ENCODE measurements at places on chromosomes 5 and 9. TPM values are rescaled to one million over a fixed set of nuclear protein-coding genes. Genes with fewer than 3 reads are reported as not detected.

DNA sequence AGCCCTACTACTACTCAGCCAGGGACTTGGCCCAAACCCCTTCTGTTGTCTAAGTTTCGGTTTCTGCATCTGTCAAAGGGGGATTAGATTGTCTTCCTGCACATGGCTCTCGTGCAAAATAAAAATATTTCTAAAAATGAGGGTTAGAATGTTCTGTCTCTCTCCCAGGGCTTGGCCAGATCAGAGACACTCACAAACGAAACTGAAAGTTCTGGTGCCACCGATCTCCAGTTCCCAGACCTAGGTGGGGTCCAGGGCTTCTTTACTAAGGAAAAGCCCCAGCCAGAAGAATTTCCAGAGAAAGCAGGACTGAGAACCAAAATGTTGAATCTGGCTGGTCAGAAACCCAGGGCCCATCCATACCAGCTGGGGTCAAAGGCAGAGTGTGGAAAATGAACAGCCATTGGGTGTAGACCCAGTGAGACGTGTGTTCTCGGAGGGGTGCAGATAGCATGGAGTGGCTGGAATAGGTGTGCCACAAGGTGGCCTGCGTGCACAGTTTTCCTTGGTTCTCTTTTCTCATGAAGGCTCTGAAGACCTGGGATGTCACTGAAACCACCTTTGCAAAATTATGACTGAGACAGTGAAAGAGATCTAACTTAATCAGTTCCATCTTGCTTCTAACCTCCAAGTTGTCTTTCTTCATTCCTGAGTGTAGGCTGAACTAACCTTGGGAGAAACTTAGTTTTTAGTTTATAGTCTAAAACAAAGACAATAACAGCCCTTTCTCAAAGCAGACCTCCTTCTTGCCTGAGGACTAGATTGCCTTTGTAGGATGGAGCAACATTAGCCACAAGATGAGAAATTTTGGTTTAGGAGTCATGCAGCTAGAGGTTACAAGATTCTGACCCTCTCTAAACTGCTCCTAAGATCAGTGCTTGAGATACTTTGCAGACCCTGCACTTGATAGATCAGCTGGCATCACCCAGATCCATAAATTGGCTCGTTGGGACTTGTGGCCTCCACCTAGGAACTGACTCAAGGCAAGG lies 2.3 kb upstream of the SLC23A1 start:
- H3K27me3 ChIP-seq: no peaks in the 10 kb centered on the region
- peak; percentile 62 for DNase-seq
- H3K4me3 ChIP-seq: peak overlapping the region; percentile 21
- H3K36me3 ChIP-seq: no peaks in the 10 kb centered on the region

DNA sequence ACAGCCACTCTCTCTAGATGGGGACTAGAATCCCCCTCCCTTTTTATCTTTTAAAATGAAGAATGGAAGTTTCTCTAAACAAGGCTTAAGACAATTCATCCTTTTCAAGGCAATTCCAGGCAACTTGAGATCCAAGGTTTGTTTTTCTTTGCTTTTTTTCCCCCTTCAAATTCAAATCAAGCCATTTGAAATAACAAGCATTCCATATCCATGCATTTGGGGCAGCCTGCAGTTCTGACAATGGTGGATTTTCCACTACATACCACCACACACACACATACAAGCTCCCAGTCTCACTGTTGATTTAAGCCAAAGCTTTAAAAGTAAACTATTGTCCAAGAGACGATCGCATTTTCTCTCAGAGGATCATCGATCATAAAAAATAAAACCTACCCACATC lies 424 bp downstream of the INSYN2B start:
- no peaks in the 10 kb centered on the region for H3K27me3 ChIP-seq
- DNase-seq: no peak
- H3K4me3 ChIP-seq: no peak overlapping the region
- H3K36me3 ChIP-seq: peaks cover 21% of the 10 kb centered on the region

DNA sequence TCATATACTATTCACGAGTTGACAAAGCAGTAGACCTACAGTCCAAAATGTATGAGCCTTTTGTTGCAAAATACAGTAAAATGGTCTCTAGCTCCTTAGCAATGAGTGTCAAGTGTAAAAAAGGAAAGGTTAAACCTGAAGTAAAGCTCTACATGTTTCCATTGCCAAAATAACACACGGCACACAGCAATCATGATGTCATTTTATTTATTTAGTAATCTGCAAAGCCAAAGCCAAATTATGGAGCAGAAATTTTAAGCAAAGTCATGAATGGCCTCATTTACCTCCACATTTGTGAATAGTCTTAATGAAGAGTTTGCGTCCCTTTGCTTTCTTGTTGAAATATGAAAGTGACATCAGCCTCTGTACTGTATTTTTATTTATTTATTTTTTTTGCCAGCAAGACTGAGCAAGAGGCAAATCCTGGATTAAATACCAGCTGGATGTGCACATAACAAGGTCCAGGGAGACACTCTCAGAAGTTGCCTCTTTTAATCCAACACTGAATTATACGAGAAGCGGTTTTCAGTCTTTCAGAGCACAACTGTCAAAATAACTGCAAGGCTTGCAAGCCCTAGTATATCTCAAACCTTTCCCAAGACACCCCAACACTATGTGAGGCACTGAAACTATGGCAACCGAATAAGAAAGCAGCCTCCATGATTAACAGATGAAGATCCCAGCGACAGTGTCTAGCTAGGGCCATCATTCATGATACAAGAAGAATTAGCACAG lies 9.7 kb downstream of the SEMA6A start:
- DNase-seq: no peak
- no peaks in the 10 kb centered on the region for H3K27me3 ChIP-seq
- H3K4me1 ChIP-seq: no peaks in the 10 kb centered on the region
- H3K27ac ChIP-seq: no peak overlapping the region
- no peak overlapping the region for H3K4me3 ChIP-seq

DNA sequence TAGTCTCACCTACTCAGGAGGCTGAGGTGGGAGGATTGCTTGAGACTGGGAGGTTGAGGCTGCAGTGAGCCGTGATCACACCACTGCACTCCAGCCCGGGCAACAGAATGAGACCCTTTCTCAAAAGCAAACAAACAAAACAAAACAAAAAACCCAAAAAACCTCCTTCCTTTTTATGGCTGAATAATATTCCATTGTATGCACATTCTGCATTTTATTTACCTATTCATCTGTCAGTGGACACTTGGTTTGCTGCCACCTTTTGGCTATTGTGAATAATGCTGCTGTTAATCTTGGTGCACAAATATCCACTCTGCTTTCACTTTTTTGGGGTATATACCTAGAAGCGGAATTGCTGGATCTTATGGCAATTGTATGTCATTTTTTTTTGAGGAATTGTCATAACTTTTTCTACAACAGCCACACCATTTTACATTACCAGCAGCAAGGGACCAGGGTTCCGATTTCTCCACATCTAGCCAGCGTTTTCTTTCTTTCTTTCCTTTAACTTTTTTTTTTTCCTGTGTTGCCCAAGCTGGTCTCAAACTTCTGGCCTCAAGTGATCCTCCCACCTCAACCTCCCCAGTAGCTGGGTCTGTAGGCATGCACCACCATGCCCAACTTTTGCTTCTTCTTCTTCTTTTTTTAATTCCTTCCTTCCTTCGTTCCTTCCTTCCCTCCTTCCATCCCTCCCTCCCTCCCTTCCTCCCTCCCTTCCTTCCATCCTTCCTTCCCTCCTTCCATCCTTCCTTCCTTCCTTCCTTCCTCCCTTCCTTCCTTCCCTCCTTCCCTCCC lies 30.6 kb downstream of the NKX2-5 start:
- no peak for DNase-seq
- H3K36me3 ChIP-seq: no peaks in the 10 kb centered on the region
- H3K27me3 ChIP-seq: peaks cover 3% of the 10 kb centered on the region
- no peak overlapping the region for H3K27ac ChIP-seq

- no peak for DNase-seq
- no peak overlapping the region for H3K27ac ChIP-seq
- H3K4me3 ChIP-seq: no peak overlapping the region
- H3K4me1 ChIP-seq: peaks cover 8% of the 10 kb centered on the region
These were observed 40.0 kb downstream of the NXNL2 start for GRCh38 chr9:88574953-88575352.

DNA sequence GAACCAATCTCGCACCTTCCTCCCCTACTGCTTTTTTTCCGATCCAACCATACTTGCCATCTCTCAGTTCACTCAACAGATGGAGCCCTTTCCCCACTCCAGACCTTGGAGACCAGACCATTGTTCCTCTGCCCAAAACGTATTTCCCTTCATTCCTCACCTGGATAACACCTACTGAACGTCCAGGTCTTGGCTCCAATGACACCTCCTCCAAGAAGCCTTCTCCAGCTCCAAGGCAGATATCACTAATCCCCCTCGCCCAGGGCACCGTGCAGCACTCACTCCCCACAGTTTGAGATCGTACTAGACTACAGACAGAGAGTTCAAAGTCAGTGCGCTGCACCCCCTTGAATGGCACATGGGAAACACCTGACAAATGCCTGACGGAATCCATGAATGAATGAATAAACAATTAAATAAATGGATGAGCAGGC lies 47.1 kb upstream of the AKNA start:
- no peak overlapping the region for H3K4me3 ChIP-seq
- H3K36me3 ChIP-seq: no peaks in the 10 kb centered on the region
- H3K27me3 ChIP-seq: no peaks in the 10 kb centered on the region
- no peak for DNase-seq

DNA sequence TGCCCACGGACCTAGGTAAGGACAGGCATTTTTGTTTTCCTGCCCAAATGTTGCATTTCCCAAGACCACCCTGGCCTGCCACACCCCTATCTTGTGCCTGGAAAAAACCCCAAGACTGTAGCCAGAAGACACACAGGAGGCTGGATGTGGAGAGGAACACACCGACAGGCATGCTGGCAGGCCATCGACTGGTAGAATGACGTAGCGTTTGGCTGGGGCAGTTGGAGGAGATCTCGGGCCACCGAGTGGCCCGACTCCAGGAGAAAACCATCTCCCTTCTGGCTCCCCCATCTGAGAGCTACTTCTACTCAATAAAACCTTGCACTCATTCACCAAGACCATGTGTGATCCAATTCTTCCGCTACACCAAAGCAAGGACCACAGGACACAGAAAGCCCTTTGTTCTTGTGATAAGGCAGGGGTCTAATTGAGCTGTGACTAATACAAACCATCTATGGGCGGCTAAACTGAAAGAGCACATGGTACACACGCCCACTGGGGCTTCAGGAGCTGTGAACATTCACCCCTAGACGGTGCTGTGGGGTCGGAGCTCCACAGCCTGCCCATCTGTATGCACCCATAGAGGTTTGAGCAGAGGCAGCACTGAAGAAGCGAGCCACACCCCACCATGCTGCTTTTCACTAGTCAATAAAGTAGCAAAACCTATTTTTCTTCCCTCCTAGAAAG lies 38.9 kb upstream of the N4BP3 start:
- peaks cover 4% of the 10 kb centered on the region for H3K4me1 ChIP-seq
- H3K36me3 ChIP-seq: no peaks in the 10 kb centered on the region
- H3K4me3 ChIP-seq: no peak overlapping the region
- H3K27ac ChIP-seq: no peak overlapping the region

The GRXCR2 gene
- total RNA-seq: not detected

The RAB3C gene
- total RNA-seq: not detected

The PCDHB7 gene
- not detected for total RNA-seq

The SPATA31E1 gene
- total RNA-seq: not detected
